ENCODE measurements at places on chromosomes 16 and 17.

DNA sequence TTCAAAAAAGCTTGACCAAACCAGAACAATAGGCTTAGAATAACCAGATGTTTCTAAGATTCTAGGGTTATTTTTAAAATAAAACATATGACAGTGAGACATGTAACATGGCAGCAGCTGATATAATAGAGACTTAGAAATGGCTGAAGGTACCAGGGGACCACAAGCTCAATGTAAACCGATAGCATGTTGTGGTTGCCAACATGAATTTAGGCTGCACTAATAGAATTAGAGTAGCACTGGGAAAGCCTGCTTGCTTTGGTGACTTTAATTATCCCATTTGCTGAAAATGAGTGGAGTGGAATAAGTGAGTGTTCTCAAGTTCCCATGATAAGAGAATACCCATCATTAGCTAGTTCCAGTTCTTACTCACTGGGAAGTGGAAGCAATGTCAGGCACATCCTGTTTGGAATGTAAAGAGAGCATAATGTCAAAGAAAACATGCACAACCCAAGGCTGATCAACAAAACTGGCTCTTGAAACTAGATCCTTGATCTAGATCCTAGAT is 621.2 kb upstream of the CDH5 start:
- H3K4me1 ChIP-seq = no peaks in the 10 kb centered on the region
- no peak for DNase-seq
- H3K27ac ChIP-seq = no peak overlapping the region
- H3K36me3 ChIP-seq = no peaks in the 10 kb centered on the region
- H3K4me3 ChIP-seq = no peak overlapping the region

DNA sequence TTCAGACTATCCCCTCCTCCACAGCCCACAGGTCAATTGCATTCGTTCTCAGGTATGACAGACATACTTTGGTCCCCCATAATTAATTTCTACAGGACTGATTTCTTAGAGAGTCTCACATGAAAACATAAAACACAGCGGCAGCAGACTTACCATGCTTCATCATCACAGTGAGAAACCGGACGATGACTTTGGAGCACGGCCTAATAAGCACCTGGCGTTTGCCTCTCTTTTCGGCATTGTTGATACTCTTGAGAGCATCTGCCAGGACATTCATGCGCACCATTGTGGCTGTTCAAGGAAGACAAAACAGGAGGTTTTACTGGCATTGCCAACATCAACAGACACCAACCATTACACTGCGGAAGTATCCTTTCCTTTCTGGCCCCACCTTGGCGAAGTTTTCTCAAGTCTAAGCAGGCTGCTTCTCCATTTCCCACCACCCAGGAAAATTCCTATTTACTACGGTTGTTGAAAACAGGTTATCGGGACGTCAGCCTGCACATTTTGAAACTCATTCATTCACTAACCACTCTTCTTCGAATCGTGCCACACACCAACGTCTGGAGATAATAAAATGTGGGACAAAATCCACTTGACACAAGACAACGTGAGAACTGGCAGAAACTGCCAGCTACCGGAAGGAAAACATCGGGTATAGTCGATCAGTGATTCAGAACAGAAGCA is 1.2 kb downstream of the RPS15A start:
- no peak for DNase-seq
- peaks cover 43% of the 10 kb centered on the region for H3K4me1 ChIP-seq
- H3K27me3 ChIP-seq = no peaks in the 10 kb centered on the region
- H3K27ac ChIP-seq = no peak overlapping the region
- H3K36me3 ChIP-seq = peaks cover 30% of the 10 kb centered on the region

DNA sequence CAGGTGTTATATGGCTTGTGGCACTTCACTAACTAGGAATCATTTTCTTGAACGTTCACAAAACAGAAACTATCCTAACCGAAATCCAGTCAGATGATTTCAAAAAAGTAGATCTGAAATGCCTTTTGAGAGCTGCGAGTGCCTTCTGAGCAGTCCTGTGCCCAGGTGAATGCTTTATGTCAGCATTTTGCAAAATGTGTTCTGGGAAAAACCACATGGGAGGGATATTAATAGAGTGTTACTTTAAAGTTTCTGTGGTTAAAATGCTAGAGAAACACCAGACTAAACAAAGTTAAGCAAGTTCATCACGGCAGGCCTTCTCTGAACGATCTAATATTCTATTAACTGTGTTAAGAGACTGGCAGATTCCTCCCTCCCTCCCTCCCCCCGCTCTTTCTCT is 15.8 kb upstream of the RGS9 start:
- no peaks in the 10 kb centered on the region for H3K27me3 ChIP-seq
- H3K36me3 ChIP-seq = no peaks in the 10 kb centered on the region
- H3K4me3 ChIP-seq = no peak overlapping the region
- H3K27ac ChIP-seq = no peak overlapping the region
- peaks cover 17% of the 10 kb centered on the region for H3K4me1 ChIP-seq

DNA sequence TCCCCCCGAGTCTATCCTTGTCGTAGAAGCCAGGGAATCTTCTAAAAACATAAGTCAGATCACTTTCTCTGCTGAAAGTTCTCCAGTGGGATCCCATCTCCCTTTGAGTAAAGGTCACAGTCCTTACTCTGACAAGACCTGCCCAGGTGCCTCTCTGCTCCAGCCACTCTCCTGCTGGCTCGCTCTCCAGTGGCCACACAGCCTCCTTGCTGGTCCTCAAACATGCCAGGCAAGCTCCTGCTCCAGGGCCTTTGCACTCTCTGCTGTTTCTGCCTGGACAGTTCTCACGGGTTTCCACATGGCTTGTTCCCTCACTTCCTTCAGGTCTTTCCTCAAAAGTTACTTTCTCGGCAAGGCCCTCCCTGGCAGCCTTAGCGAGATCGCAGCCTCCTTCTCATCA is 3.4 kb downstream of the B9D1 start:
- no peak for DNase-seq
- H3K4me1 ChIP-seq = peaks cover 16% of the 10 kb centered on the region
- no peak overlapping the region for H3K27ac ChIP-seq
- H3K4me3 ChIP-seq = no peak overlapping the region

DNA sequence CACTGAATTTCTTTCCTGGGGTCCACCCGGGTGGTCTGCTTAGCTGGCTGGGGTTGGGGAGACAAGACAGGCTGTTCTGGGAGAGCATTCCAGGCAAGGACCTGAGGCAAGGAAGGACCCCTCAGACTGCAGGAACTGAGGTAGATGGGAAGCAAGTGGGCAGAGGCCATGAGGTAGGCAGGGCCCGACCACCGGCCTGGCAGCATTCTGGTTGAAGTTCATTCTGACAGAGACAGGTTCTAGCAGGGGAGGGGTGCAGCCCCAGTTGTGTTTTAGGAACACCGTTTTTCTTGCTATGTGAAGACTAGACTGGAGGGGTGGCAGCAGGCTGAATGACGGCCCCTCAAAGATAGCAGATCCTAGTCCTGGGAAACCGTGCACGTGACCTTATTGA is 17.5 kb downstream of the B9D1 start:
- H3K4me3 ChIP-seq = no peak overlapping the region
- H3K27ac ChIP-seq = no peak overlapping the region
- no peaks in the 10 kb centered on the region for H3K4me1 ChIP-seq
- no peaks in the 10 kb centered on the region for H3K36me3 ChIP-seq
- H3K27me3 ChIP-seq = no peaks in the 10 kb centered on the region

- DNase-seq = no peak
- H3K4me3 ChIP-seq = no peak overlapping the region
- no peaks in the 10 kb centered on the region for H3K36me3 ChIP-seq
- no peaks in the 10 kb centered on the region for H3K4me1 ChIP-seq
These were observed 1643.5 kb downstream of the TP53TG3F start for GRCh38 chr16:35102780-35103403.

- no peak overlapping the region for H3K27ac ChIP-seq
- H3K36me3 ChIP-seq = no peaks in the 10 kb centered on the region
- no peak overlapping the region for H3K4me3 ChIP-seq
- peaks cover 24% of the 10 kb centered on the region for H3K4me1 ChIP-seq
- no peak for DNase-seq
These were observed 5.0 kb upstream of the NFE2L1 start for GRCh38 chr17:48043176-48043575.

- H3K4me3 ChIP-seq = no peak overlapping the region
- DNase-seq = no peak
- no peaks in the 10 kb centered on the region for H3K27me3 ChIP-seq
- no peak overlapping the region for H3K27ac ChIP-seq
These were observed 116.6 kb downstream of the CBLN1 start for GRCh38 chr16:49165025-49165424.

DNA sequence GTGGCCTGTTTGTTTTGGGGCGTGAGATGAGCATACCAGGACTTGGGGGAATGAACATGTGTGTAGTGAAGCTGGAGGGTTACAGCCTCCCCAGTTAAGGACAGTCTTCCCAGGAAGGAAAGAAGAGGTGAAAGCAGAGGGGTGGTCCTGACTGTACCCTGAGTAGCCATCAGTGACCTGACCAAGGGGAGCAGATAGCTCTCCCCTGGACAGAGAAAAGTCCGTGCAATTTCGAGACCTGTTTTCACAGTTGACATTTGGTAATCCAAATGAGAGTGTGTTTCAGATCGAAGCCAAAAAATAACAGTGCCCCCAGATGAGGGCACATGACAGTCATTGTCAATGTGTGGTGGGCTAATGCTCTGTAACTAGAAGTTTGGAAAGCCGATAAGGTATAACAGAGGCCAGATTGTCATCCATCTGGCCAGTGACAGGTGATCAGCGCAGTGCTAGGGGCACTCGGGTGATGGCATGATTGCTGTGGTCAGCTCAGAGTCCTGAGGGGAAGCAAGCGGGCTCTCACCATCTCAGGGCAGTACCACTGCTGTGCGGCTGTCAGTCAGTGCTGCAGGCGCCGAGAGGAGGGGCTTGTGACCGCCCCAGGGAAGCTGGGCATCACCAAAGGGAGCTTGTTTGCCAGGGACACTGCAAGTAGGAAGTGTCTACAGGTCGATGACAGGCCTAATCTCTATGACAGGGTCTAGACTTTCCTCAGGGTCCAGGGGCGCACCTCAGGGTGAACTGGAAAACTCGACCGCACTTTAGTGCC is 1.1 kb upstream of the NME2 start:
- DNase-seq = no peak
- H3K36me3 ChIP-seq = peaks cover 7% of the 10 kb centered on the region
- no peaks in the 10 kb centered on the region for H3K27me3 ChIP-seq
- H3K4me3 ChIP-seq = no peak overlapping the region

DNA sequence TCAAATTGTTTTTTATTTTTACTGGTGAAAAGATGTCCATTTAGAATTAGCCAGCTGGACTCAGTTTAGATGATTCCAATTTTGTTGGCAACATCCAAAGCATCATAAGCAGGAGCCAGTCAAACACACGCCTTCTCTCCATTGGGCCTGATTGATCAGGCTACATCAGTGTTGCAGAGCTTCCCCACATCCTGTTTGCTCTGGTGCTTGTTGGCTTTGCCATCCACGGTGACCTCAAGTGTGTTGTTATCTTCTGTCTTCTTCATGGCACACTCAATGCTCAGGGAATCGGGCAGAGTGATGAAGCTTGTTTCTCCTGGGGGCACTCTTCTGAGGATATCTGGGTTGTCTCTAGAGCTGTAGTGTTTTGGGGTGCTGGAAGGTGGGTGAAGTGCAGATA is 6.3 kb upstream of the NETO2 start:
- no peak overlapping the region for H3K27ac ChIP-seq
- H3K36me3 ChIP-seq = no peaks in the 10 kb centered on the region
- no peak overlapping the region for H3K4me3 ChIP-seq
- no peaks in the 10 kb centered on the region for H3K27me3 ChIP-seq
- no peak for DNase-seq
- H3K4me1 ChIP-seq = no peaks in the 10 kb centered on the region

GRCh38 chr17:15452746-15453145 is 14.7 kb downstream of the CDRT4 start:
- H3K4me3 ChIP-seq = no peak overlapping the region
- H3K36me3 ChIP-seq = no peaks in the 10 kb centered on the region
- H3K27me3 ChIP-seq = no peaks in the 10 kb centered on the region
- H3K4me1 ChIP-seq = peaks cover 29% of the 10 kb centered on the region

GRCh38 chr16:72926177-72927070 is 121.5 kb downstream of the ZFHX3 start:
- no peak for DNase-seq
- no peaks in the 10 kb centered on the region for H3K36me3 ChIP-seq
- H3K4me1 ChIP-seq = peaks cover 64% of the 10 kb centered on the region
- no peak overlapping the region for H3K4me3 ChIP-seq

DNA sequence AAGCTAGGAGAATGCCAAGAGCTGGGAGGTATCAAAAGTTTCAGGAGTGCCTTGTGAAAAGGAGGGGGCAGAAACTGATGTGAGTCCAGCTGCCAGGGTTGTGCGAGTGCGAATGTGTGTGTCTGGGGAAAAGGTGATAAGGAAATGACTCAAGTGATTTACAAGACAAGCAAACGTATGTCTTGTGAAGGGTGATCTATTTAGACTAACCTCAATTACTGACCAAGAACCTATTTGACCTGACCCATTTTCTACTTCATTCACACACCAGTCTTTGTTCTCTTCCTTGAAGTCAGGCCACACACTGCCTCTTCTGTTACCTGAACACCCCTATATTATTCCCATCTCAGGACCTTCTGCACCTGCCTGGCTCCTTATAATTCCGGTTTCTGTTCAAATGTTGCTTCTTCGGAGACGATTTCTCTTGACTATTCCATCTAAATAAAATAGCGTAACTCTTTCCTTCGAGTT is 1.0 kb downstream of the GDE1 start:
- H3K27ac ChIP-seq = peak overlapping the region; percentile 88
- H3K4me1 ChIP-seq = peaks cover 37% of the 10 kb centered on the region
- H3K36me3 ChIP-seq = no peaks in the 10 kb centered on the region
- no peak for DNase-seq

DNA sequence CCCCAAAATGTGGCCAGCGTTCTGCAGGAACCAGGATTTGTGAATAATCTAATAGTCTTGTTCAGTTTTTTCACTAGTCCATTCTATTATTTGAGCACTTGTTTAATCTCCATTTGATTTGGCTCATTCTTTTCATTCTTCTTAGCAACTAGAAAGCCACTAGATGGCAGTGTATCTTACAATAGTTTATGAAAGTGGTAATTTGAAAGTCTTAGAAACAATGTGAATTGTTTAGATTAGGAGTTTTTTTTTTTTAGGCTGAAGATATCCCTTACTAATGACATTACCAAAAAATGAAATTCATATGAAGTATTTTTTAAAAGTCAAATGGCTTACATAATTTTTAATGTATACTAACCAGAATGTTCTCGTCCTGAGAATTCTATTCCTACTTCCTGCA is 6.7 kb downstream of the ERI2 start:
- H3K36me3 ChIP-seq = no peaks in the 10 kb centered on the region
- peaks cover 8% of the 10 kb centered on the region for H3K4me1 ChIP-seq
- no peak overlapping the region for H3K27ac ChIP-seq
- DNase-seq = no peak
- H3K4me3 ChIP-seq = no peak overlapping the region

GRCh38 chr17:65139101-65139764 is 2.1 kb downstream of the RGS9 start:
- H3K27me3 ChIP-seq = no peaks in the 10 kb centered on the region
- H3K36me3 ChIP-seq = no peaks in the 10 kb centered on the region
- peaks cover 9% of the 10 kb centered on the region for H3K4me1 ChIP-seq
- H3K27ac ChIP-seq = no peak overlapping the region
- no peak overlapping the region for H3K4me3 ChIP-seq

GRCh38 chr17:37744961-37745800 is at the start of gene HNF1B:
Gene HNF1B (minus strand): TSS chr17:37745059. CDS start chr17:37744884, 175 bp downstream.
- DNase-seq = peak; percentile 76
- no peaks in the 10 kb centered on the region for H3K36me3 ChIP-seq
- no peaks in the 10 kb centered on the region for H3K27me3 ChIP-seq
- H3K4me1 ChIP-seq = peaks cover 42% of the 10 kb centered on the region

GRCh38 chr16:31678649-31679325 is 151.1 kb downstream of the AHSP start:
- H3K4me3 ChIP-seq = no peak overlapping the region
- DNase-seq = no peak
- no peaks in the 10 kb centered on the region for H3K4me1 ChIP-seq
- no peaks in the 10 kb centered on the region for H3K27me3 ChIP-seq
- no peak overlapping the region for H3K27ac ChIP-seq

Measured in body of pancreas (tissue), 4 donors.